ENCODE measurements at places on chromosomes 5 and 9.
A peak's percentile ranks its signal among the peaks of the same experiment; 100 is the strongest.

DNA sequence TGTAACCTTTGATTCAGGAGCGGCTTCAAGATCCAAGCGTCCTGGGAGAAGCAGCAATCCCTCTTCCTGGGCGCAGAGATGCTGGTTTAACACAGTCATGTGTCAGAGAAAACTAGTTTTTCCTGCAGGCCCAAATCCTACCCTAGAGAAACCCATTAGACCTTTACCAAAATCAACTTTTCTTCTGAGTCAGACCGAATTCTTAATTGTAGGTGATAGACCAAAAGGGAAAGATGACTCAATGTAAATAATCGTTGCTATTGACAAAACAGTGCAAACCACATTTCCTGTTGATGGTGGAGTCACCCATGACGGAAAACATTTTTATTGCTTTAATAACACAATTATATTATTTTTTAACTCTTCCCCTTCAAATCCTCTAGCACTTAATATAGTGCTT lies 40.1 kb downstream of the SLC1A1 start:
- DNase-seq: no peak

GRCh38 chr9:130918826-130919558 lies 20.1 kb downstream of the FIBCD1 start:
- DNase-seq: no peak

GRCh38 chr5:65672796-65673195 lies 48.0 kb downstream of the SHLD3 start:
- no peak for DNase-seq

GRCh38 chr9:111825468-111826145 lies 30.9 kb upstream of the SHOC1 start:
- DNase-seq: no peak

DNA sequence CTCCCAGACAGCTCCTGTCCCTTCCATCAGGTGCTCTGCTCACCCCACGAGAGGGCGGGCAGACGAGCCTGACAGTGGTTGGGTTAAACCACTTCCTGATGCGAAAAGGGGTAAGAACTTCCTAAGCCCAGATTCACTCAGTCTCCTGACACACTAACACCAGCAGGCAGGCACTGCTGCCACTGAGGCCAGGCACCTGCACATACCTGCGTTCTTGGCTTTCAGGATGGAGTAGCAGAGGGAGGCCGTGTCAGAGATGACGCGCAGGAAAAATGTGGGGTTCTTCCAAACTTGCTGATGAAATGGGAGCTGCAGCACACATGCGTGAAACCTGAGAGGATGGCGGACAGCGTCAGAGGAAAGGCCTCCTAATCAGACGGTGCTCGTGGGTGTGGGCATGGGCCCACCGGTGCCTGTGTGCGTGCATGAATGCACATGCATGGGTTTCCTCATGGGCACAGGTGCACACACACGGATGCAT lies 29.9 kb downstream of the SLC6A18 start:
- no peak for DNase-seq

DNA sequence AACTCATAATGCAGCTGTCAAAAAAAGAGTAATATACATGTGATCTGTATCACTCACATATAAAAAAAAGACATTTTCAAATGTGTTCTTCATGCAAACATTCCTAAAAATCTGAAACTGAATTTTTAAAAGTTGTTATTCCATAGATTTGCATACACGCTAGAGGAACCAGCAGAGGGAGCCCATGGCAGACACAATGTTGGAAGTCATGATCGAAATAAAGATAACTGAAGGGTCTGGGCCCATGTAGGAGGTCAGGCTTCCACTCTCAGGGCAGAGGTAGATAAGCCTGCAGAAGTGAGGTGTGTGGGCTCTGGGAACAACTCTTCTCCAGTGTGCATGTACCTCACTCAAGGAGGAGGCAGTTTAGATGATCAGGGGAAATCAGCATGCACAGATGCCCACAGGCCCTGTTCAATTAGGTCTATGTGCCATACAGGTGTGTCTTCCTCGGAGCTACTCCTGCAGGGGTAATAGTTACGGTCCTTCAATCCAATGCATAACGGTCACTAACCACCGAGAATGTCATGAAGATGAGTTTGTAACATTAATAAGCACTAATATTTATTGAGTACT lies 208.6 kb downstream of the EPB41L4A start:
- no peak for DNase-seq

DNA sequence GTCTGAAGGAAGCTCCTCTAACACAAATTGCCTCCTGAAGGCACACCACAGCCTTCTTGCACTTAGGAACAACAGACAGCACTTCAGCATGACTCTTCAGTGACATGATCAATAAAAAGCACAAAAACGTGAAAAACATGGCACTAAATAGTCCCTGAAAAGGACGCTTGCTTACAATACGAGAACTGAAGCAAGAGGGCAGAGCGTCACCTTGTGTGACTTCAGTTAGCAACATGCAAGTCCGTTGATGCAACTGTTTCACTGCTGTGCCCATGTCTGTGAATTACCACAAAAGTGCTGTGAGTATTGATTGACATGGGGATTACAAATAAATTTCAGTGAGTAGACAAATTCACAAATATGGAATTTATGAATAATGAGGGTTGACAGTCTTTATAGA lies 219.9 kb upstream of the GAS1 start:
- no peak for DNase-seq

DNA sequence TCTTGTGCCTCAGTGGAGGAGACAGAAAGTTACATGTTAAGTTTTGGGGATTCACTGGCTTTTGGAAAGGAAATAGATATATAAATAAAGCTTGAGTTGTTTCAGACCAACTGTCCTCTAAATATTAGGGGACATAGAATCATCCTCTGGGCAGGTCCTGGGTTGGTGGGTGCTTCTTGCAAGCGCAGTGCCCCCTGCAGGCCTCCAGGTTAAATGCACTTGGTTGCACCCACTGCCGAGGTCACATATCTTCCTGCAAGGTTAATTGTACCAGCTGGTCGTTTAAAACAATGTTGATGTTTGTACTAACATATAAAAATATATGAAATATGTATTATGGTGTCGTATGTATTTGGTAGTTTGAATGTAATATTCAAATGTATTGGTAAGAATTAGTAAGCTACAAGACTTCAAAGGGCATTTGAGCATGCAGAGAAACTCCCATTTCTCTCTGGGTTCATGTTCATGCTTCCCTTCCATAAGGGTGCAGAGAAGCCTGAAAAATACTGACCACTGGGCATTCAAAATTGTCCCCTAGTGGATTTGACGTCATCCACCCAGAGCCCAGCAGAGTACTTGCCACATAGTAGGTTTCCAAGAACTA lies 87.0 kb downstream of the ZNF618 start:
- DNase-seq: no peak

GRCh38 chr5:157285310-157286035 lies 19.6 kb downstream of the CYFIP2 start:
- no peak for DNase-seq

GRCh38 chr9:124215368-124215910 lies 42.3 kb upstream of the NEK6 start:
- no peak for DNase-seq

DNA sequence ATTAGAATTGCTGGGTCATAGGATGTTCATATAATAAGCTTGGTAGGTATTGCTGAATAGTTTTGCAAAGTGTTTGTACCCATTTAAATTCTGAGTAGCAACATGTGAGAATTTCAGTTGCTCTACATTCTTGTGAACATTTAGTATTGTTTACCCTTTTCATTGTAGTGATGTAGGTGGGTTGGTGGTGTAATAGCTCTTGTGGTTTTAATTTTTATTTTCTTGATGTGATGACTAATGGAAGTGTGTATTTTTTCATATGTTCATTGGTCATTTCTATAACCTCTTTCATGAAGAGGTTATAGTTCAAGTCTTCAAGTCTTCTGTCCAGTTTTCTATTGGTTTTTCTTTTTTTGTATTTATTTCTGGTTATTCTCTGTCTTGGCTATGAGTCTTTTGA lies 34.4 kb downstream of the RASA1 start:
- no peak for DNase-seq

- DNase-seq: peak; percentile 25
These were observed 547 bp downstream of the NIPBL start for GRCh38 chr5:36876965-36877666.

- no peak for DNase-seq
These were observed 5.5 kb downstream of the F2RL2 start for GRCh38 chr5:76617675-76618074.

GRCh38 chr9:137213160-137214060 lies 7.9 kb downstream of the NDOR1 start:
- no peak for DNase-seq

GRCh38 chr5:123086376-123087055 lies 2.5 kb upstream of the PRDM6 start:
- DNase-seq: no peak

DNA sequence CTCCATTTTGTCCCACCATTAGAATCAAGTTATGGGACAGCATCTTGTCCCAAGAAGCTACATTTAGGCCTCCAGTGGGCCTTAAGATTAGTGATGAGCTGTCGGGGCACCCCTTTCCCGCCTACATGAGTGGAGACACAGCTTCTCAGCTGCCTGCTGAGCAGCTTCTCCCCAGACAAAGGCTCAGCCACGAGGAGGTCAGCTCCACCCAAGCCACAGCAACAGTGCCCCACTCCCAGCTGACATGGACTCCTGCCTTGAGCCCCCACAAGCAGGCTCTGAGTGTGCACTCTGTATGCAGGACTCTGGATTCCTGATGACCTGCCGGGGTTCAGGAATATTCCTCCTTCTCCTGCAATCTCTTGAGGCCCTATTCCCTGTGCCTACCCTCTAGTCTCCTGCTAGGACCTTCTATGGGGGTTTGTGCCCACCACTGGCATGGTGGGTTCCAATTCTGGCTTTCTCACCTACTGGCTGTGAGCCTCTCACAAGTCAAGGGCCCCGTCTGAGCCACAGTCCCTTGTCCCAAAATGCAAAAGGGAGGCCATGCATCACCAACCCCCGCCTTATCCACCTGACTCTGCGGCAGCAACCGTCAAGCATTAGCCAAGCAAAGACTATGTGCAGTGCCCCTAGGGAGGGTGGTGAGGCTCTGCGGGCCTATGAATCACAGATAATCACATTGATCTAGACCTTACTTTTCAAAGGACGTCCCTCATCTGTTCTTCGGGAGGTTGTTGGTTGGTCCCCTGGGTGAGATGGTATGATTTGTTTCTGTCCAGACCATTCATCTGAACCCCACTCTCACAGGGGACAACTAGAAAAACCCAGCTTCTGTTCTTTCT lies 269.1 kb downstream of the MED10 start:
- no peak for DNase-seq

DNA sequence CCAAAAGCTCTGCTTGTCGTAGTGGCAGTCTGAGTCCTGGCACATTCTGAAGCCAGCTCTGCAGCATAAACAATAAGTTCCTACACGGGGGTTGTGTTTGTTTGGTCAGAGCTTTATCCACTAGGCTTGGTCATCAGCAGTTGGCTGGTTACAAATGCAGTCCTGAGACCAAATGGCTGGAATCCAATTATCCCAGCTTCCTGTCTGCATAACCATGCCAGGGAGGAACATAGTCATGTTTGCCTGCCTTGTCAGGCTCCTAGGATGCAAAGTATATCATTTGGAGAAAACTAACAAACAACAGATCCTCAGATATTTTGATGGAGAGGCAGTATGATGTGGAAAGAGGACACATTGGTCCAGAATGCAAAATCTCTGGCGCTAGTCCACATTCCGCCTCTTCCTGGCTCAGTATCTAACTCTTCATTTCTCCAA lies 85.8 kb downstream of the FBXO38 start:
- DNase-seq: no peak

DNA sequence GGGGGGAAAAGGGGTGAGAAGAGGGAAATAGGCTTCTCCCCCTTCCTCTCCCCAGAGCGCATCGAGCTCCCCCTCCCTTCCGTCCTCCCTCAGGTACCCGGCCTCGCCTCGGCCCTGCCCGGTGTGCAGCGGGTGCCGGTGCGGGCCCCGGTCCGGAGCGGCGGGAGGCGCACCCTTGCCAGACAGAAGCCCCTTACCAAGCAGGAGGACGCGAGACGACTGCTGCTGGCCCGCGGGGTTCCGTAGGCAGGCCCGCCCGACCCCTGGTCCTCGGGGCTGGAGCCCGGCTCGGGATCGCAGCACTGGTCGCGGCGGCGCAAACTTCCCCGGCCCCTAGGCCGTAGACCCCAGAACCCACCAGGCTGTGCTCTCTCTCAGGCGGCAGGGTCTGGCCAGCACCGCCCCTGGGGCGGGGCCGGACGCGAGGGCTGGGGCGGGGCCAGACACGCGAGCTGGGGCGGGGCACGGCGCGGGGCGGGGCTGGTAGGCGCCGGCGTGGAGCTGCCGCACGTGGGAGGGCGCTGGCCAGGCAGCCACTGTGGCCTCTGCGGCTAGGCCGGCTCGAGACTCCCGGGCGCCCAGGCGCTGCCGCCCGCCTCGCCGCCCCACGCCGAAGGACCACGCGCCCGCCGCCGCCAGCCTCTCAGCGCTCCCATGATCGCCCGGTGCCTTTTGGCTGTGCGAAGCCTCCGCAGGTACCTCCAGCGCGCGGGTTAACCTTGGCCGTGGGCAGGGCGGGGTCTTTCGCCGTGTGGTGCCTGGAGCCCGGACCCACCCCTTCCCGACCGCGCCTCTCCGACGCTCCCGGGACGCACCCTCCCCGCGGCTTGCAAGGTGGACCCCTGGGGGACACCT lies at the start of the genes NLN and SGTB:
Gene NLN (plus strand): TSS at position 486 of the 855 bp plus-strand sequence. CDS start 169 bp downstream, at position 655.
Gene SGTB (minus strand): TSS at position 390 of the 855 bp plus-strand sequence. CDS start 1,302 bp downstream, outside the sequence.
- peak; percentile 83 for DNase-seq

GRCh38 chr5:159451197-159452052 lies 121.1 kb upstream of the IL12B start:
- no peak for DNase-seq

DNA sequence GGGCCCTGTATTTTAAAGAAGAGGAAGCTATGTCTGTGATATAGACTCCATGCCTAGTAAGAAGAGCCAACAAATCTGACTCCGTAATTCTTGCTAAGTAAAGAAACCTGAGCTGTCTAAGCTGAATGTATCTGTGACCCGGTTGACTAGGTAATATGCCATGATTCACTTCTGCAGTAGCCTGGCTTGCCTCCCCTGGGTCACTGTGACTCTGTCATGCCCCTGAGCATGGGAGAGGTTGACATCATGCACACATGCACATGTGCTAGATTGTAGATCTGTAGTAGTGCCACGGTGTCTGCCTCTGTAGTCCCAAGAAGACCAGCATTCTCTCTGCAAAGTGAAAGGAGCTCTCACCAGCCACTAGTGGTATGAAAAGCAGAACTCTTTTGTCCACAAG lies 9.1 kb downstream of the SLC22A5 start:
- no peak for DNase-seq

- no peak for DNase-seq
These were observed 121.8 kb upstream of the SPIN1 start for GRCh38 chr9:88266416-88266815.

DNA sequence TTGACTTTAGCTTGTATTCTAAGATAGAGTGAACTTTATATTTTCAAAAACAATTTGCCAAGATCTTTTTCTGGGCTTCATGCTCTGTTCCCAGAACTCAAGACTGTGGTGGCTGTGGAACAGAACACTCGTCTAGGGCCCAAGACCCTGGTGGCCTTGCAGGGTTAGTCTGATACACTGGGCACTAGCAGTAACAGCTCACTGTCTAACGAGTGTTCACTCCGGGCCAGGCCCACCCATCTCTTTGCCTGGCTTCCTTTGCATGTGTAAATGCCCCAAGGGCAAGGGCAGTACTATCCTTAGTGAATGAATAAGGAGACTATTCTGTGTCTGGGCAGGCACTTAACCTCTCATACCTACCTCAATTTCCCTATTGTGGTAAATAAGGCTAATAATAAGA lies 47.4 kb downstream of the PHF2 start:
- no peak for DNase-seq

All from T-helper 1 cell (primary cell).